Stomach (tissue), 19 donors: ENCODE measurements at places on chromosomes 4 and X. TPM values are rescaled to one million over a fixed set of nuclear protein-coding genes. Genes with fewer than 3 reads are reported as not detected.
A peak's percentile ranks its signal among the peaks of the same experiment; 100 is the strongest.

DNA sequence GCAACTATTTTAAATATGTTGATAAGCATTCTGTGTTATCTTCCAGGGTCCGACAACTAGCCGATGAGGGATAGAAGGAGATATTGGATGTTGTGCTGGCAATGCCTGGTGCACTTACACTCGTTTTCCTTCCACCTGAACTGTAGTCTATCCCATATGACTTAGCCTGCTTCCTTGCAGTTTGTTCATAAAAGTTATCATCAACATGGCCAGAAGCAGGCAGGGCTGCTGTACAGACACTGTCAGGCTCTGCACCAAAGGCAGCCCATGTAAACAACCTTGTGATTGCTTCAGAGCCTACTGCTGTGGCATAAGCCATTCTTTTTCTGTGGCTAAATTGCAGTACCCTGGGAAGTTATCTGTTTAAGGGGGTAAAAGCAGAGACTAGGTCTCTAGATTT, 1.6 kb downstream of the MAPK10 start:
- DNase-seq: peak; percentile 24

DNA sequence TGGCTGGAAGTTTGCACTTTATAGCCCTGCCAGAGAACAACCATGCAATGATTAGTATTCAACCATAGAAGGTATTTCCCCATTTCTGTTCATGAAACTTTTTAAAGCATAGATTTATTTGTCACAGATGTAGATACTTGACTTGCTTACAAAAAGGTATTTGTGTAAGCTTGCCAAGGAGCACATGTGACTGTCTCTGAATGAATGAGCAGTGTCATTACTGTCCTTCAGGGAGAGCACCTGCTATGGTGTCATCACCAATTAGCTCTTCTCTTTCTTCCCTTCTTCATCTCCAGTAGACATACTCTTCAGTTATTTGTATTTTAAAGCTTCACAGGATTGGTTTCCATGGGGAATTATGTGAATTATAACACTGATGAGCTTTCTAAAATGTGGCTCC, 1064.7 kb upstream of the GRIA3 start:
- DNase-seq: no peak

GRCh38 chr4:4182835-4183568, 43.7 kb downstream of the OTOP1 start:
- no peak for DNase-seq

GRCh38 chr4:174613979-174614378, 91.7 kb upstream of the HPGD start:
- DNase-seq: no peak

- no peak for DNase-seq
Measured at GRCh38 chr4:128517096-128517738, 229.6 kb upstream of the PGRMC2 start.

GRCh38 chrX:115583496-115584004, 22.6 kb downstream of the PLS3 start:
- DNase-seq: no peak

GRCh38 chrX:118633530-118633929, 93.9 kb upstream of the IL13RA1 start:
- DNase-seq: no peak

GRCh38 chr4:141614878-141615586, 21.4 kb upstream of the IL15 start:
- no peak for DNase-seq

The DNAAF6 gene
- total RNA-seq: not detected

The ADH5 gene
- 162 TPM for total RNA-seq

The CHST7 gene
- 10.1 TPM for total RNA-seq
